ENCODE measurements at places on chromosomes 4 and X.
A peak's percentile ranks its signal among the peaks of the same experiment; 100 is the strongest.

GRCh38 chr4:125985856-125986255 is 671.1 kb downstream of the FAT4 start:
- DNase-seq: no peak

DNA sequence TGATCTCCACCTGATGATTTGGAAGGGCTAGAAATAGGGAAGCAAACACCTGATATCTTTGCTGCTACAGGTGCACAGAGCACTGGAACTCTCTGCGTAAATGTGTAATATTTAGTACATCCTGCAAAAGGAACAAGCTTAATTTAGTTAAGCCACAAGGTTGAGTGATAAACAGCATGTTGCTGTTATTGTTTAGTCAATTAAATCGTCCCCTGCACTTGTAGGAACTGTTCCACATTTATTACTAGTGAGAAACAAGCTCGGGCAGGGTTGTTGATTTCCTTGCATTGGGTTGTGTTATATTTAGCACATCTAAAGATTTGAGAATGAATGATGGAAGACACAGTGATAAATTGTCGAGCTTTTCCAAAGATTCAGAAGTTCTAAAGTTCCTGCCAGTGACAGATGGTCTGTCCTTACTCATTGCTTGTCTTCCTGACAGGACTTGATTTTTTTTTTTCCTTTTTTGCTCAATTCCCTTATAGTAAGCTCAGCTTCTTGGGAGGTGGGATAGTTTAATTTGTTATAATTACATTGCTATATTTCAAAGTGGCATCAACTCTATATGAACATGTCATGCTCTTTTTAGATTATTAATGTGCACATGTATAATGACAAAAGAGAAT is 627.0 kb upstream of the ATOH1 start:
- no peak for DNase-seq

DNA sequence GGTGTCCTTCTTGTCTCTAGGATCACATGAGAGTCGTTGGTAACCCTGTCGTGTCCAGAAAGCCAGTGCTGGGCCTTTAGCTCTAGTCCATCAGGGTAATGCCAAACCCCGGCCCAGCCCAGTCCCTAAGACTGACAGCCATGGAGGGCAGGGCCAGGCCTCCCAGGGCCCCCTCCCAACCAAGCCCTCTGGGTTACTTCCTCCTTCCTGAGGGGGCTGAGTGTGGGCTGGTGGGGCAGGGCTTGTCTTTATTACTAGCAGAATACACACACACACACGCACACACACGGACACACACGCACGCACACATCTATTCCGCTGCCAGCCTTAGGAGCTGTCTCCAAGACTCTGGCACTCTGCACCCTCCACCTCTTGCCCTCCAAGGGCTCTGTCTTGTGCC is 35.6 kb upstream of the CDKN2AIP start:
- DNase-seq: no peak

- peak; percentile 63 for DNase-seq
Observed at GRCh38 chr4:38664706-38665401, 855 bp downstream of the KLF3 start.

DNA sequence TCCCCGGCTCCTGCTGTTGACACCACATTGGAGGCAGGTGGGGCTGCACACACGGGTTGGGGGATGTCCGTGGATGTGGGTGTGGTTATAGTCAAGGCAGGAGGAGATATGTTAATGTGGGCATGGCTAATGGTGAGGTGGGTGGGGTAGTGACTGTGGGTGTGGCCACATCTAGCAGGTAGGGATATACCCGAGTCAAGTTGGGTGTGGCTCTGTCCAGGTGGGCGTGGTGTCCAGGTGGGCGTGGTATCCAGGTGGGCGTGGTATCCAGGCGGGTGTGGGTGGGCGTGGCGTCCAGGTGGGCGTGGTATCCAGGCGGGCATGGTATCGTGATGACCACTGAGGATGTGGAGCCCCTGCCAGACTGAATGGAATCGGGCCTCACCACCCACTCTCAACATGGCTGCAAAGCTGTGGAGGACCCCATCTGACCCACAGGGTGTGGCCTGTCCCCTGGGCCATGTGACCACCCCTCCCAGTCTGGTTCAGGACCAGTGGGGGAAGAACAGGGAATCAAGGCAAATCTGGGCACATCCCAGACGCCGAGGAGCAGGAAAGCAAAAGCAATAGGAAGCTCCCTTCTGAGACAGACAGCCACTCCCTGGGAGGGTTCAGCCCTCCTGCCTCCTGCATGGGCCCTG is 21.0 kb downstream of the MAN2B2 start:
- no peak for DNase-seq

- peak; percentile 76 for DNase-seq
Observed at GRCh38 chr4:169416997-169417396, 146.2 kb upstream of the SH3RF1 start.

DNA sequence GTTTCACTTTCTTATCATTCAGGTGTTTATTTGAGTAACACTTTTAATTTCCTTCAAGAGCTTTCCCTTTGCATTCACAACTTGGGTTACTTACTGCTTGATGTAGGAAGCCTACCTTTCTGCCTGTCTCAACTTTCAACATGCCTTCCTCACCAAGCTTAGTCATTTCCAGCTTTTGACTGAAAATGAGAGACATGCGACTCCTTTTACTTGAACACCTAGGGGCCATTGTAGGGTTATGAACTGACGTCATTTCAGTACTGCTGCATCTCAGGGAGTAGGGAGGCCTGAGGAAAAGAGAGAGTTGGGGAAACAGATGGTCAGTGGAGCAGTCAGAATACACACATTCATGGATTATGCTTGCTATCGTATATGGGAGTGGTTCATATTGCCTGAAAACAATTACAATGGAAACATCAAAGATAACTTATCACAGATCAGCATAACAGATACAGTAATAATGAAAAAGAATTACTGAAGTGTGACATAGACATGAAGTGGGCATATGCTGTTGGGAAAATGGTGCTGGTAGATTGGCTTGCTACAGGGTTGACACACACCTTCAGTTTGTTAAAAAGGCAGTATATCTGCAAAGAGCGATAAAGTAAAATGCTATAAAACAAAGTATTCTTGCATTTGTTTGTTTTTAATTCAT is 25.7 kb downstream of the USP53 start:
- DNase-seq: no peak

DNA sequence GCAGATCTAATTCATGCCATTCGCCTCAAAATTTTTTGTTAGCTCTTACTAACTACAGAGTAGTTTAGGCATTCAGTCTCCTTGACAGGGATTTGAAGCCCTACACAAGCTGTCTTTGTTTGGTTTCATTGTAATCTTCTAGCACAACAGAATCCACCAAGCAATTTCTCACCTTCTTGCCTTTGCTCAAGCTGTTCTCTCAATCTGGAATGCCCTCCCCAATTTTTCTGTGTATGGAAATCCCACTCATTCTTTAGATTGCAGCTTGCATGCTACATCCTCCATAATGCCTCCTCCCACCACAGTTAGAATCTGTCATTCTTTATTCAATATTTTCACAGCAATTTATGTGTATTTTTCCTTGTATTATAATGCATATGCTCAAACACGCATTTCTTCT is 63.7 kb downstream of the C4orf51 start:
- no peak for DNase-seq

- DNase-seq: no peak
Observed at GRCh38 chr4:5371415-5372190, 320.3 kb downstream of the STK32B start.

DNA sequence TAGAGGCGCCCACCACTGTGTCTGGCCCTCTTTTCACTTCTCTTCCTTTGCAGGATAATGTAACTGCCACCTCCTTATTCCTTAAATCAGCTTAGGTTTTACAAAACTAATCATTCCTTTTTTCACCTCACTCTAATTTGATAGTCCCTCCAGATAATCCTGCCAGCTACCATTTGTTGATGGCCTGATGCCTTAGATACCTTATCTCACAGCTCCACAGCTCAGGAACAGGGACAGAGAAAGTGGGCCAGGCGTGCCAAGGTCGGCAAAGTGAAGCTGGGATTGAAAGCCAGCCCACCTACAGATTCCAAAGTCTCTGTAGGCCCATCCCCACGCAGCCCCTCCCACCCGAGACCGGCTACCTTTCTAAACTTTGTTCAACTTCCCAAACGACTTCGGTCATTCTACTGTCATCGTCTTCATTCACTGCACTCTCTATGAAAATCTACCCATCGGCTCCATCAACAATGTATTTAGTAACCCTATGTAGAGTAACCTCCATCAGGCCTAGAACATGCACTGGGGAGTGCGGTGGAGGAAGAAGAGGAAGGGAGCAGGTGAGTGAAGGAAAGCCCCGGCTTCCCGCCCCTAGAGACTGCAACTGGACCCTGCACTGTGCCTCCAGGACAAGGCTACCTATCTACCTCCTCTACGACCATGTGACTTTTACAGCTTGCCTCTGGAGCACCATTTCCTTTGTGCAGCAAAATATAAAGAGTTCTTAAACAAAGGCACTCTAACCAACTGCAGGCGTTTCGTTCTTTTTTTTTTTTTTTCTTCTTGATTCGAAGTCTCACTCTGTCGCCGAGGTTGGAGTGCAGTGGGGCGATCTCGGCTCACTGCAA is 1.5 kb downstream of the CASP6 start:
- no peak for DNase-seq

DNA sequence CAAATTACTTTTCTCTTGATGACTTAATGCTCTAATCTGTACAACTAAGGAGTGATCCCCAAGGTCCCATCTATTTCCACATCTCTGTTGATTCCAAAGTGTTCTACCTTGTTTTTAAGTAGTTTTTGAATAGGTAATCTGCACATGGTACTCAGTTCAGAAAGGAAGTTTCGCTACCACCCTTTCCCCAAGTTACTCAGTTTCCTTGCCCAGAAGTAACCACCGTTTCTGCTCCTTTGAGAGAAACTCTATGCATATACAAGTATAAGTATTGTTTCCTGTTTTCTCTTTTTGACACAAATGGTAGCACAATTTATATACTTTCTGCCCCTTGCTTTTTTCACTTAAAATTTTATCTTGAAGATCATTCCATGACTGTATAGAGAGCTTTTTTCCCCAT is 18.1 kb downstream of the TMEM154 start:
- DNase-seq: no peak

DNA sequence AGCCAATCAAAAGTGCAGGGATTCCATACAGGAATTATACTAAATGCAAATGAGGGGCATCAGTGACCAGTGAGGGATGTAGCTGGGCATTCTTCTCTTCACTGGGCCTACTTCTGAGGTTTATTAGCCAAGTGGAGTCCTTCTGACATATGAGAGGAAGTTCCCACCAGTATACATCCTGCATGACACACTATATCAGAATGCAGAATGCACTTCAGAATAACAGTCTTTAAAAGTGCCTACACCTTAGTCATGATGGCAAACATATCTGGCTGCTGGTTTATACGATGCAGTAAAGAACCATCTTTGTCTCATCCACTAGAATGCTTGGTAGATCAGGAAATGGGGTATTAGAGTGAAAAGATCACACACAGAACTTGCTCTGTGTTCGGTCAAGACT is 180.3 kb upstream of the PPARGC1A start:
- peak; percentile 79 for DNase-seq

DNA sequence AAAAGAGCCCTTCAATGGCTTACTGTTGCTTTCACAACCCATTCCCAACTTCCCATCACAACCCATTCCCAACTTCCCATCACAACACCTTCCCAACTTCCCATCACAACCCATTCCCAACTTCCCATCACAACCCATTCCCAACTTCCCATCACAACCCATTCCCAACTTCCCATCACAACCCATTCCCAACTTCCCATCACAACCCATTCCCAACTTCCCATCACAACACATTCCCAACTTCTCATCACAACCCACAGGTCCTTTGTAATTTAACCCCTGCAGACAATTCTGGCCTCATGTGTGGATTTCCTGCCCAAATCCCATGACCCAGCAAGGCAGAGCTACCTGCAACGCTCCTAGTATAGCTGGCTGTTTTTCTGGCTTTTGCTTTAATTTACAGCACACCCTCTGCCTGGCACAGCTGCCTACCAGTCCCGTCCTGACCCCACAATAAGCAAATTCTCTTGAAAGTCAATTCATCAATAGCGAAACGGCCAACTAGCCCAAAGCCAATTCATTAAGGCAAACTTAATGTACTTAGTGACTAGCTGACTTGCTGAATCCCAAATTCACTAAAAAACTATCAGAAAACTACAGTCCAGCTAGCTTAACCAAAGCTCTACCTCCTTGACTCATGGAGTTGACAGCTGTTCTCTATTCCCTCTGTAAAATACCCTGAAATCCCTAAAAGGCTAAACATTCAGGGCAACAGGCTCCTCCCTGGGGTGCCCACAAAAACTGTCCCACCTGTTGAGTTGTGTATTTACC is 75.6 kb downstream of the AFAP1 start:
- no peak for DNase-seq

GRCh38 chr4:152374153-152374552 is 161.7 kb downstream of the FBXW7 start:
- no peak for DNase-seq

- DNase-seq: no peak
Observed at GRCh38 chr4:129623233-129623875, 527.4 kb downstream of the C4orf33 start.

- DNase-seq: peak; percentile 23
Observed at GRCh38 chrX:24498181-24498580, 33.1 kb downstream of the PDK3 start.

DNA sequence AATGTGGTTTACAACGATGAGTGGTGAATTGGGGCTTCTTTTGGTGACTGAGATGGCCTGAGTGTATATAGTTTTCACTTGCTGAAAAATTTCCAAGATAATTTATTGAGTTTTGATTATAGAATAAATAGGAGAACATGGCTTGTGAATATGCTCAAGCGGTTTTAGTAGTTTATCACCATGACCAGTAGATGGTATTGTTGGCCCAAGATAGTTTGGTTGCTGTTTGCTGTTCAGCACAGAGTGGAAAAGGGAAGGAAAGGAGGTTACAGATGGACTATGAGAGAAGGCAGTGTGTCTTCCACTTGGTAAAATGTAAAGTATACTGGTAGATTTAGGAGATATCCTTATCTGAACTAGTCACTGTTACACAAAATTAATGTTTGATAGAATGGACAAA is 55.8 kb upstream of the POU4F2 start:
- no peak for DNase-seq

GRCh38 chr4:10530137-10530786 is 73.0 kb upstream of the ZNF518B start:
- peak; percentile 16 for DNase-seq

DNA sequence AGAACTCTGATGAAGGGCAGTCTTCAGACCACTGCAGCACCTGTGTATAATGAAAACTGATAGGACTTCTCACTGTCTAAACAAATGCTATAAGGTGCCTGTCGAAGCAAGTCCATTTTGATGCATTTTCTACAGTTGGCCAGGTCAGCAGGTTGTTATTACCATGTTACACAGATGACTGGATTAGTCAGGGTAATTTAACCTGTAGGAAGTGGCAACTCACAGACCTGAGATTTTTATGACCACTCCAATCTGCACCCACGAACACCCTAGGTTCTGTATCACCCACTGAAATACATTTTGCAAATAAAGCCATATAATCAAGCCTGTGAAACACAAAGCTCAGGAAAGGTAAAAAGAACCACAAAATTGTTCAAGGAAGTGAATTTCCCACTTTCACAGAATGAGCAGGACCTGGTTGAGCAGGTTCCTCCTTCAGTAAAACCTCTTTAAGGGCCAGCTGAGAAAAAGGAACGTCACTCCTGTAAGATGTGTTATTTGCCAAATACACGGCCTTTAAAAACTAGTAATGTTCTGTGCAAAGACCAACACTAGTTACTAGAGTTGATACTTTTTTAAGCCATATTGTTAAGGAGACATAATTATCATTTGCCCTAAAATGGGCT is 12.7 kb downstream of the MAML3 start:
- DNase-seq: no peak

Measured in astrocyte of the spinal cord (primary cell).